Suprapubic skin (tissue), 4 donors: ENCODE measurements at places on chromosomes 7 and 10.
A peak's percentile ranks its signal among the peaks of the same experiment; 100 is the strongest.

DNA sequence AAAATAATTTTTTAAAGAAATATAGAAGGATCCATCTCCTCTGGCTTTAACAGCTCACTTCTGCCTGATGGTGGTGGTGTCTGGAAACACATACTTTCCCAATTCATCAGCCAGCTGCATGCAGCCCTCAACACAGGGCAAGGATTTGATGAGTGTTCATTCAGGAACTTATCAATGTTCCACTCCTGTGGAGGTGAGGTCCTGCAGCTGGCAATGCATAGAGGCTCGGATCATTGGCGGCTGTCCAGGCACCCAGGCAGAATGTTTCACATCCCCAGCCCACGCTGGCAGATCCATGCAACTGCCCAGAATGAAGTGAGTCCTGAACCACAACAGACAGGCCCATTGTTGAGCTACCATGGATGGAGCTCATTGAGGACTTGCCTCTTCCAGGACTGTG lies 55.2 kb upstream of the KCNMA1 start:
- H3K27ac ChIP-seq: no peak overlapping the region
- no peak for DNase-seq
- H3K4me1 ChIP-seq: no peaks in the 10 kb centered on the region

DNA sequence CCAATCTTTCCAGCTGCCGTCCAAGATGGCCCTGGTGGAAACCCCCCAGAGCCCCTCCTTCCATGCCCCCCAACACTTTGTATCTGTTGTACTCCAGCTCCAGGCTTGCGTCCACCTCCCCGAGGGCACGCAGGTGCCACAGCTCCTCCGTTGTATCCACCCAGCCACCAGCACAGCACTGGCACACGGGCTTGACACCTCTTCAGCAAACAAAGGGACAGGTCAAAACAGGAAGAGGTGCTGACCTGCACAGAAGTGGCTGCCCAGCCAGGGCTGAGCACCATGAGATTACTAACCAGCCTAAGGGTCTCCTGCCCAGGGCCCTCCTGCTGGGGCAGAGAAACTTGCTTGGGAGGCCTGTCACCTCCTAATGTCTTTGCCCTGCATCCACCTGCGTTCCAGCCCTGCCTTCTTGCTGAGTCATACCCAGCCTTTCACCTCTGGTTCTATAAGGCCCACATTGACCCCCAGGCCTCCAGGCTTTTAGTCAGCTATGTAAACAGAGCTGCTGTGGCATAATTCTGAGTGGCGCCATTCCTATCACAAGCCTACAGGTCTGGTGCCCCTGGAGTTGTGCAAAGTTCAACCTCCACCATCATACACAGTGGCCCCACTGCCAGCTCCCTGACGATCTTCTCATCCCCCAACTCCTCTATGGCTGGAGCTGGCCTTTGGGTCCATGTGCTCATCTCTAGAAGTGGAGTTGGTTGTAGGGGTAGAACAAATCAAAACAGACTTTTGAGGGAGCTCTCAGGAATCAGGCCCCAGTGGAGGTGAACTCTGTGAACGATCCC lies 20.9 kb downstream of the SLC29A3 start:
- no peaks in the 10 kb centered on the region for H3K27me3 ChIP-seq
- peaks cover 5% of the 10 kb centered on the region for H3K36me3 ChIP-seq
- DNase-seq: no peak

DNA sequence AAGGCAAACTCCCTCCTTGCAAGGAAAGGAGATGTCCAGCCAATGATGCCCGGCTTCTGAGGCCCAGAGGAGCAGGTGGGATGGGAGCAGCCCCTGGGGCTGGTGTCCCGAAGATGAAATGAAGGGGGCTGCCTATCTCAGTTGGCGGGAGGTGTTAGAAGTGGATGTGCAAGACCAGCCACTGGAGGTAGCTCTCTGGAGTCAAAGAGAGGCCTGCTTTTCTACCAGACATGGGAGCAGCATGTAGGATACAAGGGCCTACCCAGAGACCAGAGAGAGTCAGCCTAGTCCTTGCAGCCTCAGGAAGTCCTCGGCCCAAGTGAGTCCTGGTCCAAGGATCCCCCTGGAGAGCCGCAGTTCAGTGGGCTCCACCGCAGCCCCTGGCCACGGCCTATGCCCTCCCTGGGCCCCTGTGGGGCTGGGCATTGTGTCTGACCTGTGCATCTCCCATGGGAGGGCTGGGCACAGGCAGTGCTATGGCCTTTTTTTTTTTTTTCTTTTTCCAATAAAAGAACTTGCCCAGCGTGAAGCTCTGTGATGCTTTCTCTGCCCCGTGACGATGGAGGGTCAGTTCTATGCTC lies 17.7 kb downstream of the GOLGA7B start:
- H3K4me1 ChIP-seq: peaks cover 16% of the 10 kb centered on the region
- H3K4me3 ChIP-seq: no peak overlapping the region
- no peaks in the 10 kb centered on the region for H3K36me3 ChIP-seq
- no peak overlapping the region for H3K27ac ChIP-seq
- no peak for DNase-seq

GRCh38 chr10:110399106-110399964 lies 94.6 kb upstream of the SMNDC1 start:
- no peaks in the 10 kb centered on the region for H3K36me3 ChIP-seq
- no peak overlapping the region for H3K4me3 ChIP-seq
- no peak for DNase-seq
- peak overlapping the region; percentile 68 for H3K27ac ChIP-seq
- H3K4me1 ChIP-seq: peaks cover 33% of the 10 kb centered on the region

DNA sequence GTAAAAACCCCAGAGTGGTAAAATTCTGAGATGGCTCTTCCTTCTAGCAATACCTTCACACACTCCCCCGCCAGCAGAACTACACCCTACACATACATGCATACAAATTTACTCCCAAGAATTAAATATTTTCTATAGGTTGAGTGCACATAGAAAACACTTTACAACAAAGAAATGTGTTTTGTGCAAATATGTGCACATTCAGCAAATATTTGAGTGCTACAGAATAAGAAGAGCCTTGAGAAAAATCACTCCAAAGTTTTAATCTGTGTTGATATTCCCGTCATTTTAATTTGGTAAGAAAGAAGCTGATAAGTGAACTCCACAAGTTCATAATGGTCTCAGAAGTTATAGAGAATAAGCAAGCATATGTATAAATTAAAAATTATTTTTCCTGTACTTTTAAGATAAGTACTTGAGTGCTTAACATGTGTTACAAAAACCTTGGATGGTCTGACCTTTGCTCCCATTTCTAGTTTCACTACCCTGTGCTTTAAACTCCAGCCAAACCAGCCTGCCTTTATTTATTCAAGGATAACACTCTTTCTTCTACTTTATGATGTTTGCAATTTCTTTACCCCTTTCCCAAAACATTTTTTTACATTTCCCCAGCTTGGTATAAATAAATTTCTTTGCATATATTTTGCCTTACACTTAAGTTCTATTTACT lies 733.5 kb upstream of the LRRTM3 start:
- DNase-seq: no peak
- no peaks in the 10 kb centered on the region for H3K36me3 ChIP-seq
- no peaks in the 10 kb centered on the region for H3K4me1 ChIP-seq
- no peaks in the 10 kb centered on the region for H3K27me3 ChIP-seq
- H3K27ac ChIP-seq: no peak overlapping the region
- H3K4me3 ChIP-seq: no peak overlapping the region

- H3K27me3 ChIP-seq: no peaks in the 10 kb centered on the region
- H3K27ac ChIP-seq: no peak overlapping the region
- DNase-seq: no peak
- no peaks in the 10 kb centered on the region for H3K36me3 ChIP-seq
- H3K4me1 ChIP-seq: peaks cover 36% of the 10 kb centered on the region
Measured at GRCh38 chr10:26803849-26804248, 56.9 kb downstream of the ABI1 start.

- H3K27me3 ChIP-seq: no peaks in the 10 kb centered on the region
- no peak for DNase-seq
- peaks cover 18% of the 10 kb centered on the region for H3K36me3 ChIP-seq
- no peak overlapping the region for H3K27ac ChIP-seq
Measured at GRCh38 chr7:44447874-44448425, 42.5 kb downstream of the NUDCD3 start.

GRCh38 chr10:125607689-125608290 lies 75.2 kb downstream of the TEX36 start:
- H3K4me1 ChIP-seq: no peaks in the 10 kb centered on the region
- H3K27me3 ChIP-seq: peaks cover 6% of the 10 kb centered on the region
- no peak for DNase-seq
- no peaks in the 10 kb centered on the region for H3K36me3 ChIP-seq
- no peak overlapping the region for H3K27ac ChIP-seq

DNA sequence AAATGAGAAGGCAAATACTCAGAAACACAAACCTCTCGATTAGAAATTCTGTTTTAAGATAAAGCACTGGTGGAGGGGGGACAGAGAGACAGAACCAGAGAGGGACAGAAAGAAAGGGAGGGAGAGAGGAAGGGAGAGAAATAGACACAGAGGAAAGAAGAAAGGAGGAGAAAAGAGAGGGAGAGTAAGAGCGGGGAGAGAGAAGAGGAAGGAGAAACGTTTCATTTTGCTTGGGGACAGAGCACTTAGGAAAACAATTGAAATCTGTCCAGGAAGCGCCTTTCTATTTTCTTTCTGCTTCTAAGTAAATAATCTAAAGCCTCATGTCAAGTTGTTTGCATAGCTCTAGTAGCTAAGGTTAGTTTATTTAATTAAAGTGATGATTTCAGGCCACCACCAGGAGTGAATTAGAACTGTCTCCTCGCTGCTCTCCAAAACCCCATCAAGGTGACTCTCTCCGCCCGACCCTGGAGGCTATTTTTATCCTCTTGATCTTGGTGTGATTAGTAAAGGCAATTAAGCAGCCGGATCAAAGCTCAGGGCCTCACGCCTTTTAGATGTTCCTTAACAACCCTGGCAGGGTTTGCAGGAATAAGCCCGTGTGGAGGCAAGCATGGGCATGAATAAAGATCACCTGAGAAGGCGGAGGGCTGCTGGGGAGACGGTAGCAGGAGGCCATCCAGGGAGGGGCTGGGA lies 73.4 kb upstream of the INSIG1 start:
- peaks cover 5% of the 10 kb centered on the region for H3K4me1 ChIP-seq
- H3K4me3 ChIP-seq: no peak overlapping the region
- no peak overlapping the region for H3K27ac ChIP-seq
- H3K27me3 ChIP-seq: peaks cover 16% of the 10 kb centered on the region
- no peaks in the 10 kb centered on the region for H3K36me3 ChIP-seq

DNA sequence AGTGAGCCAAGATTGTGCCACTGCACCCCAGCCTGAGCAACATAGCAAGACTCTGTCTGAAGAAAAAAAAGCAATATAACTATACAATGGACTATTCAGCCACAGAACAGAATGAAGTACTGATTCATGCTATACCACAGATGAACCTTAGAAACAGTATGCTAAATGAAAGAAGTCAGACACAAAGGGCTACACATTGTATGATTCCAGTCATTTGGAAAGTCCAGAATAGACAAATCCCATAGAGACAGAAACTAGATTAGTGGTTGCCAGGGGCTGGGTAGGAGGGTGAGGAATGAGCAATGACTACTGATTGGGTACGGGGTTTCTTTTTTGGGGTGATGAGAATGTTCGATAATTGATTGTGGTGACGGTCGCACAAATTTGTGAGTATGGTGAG lies 9.6 kb upstream of the CFAP70 start:
- H3K4me3 ChIP-seq: no peak overlapping the region
- no peaks in the 10 kb centered on the region for H3K4me1 ChIP-seq
- no peak for DNase-seq
- H3K27ac ChIP-seq: no peak overlapping the region
